ENCODE measurements at places on chromosomes 3 and 15.
A peak's percentile ranks its signal among the peaks of the same experiment; 100 is the strongest.

- no peak for DNase-seq
Observed at GRCh38 chr3:125080077-125080476, 24.3 kb upstream of the HEG1 start.

GRCh38 chr15:46126581-46126980 lies 491.8 kb downstream of the SQOR start:
- DNase-seq, result no peak

DNA sequence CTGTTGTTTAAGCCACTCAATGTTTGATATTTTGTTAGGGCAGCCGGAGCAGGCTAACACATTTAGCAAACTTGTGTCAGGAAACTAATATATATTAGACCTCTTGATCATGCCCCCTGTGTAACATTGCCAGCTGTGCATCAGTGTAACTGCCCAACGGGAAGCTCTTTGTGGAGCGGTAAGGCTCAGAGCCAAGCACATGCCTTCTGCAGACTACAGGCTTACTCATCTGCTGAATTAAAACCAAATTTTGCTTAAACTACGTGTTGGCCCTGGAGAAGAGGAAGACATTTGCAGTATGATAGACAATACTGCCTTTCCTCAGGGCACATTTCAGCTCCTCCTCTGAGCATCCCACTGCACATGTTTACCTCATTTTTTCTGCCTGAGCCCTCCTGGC lies 50.5 kb upstream of the KCNMB2 start:
- no peak for DNase-seq

GRCh38 chr3:38059591-38059990 lies 20.6 kb downstream of the DLEC1 start:
- no peak for DNase-seq

DNA sequence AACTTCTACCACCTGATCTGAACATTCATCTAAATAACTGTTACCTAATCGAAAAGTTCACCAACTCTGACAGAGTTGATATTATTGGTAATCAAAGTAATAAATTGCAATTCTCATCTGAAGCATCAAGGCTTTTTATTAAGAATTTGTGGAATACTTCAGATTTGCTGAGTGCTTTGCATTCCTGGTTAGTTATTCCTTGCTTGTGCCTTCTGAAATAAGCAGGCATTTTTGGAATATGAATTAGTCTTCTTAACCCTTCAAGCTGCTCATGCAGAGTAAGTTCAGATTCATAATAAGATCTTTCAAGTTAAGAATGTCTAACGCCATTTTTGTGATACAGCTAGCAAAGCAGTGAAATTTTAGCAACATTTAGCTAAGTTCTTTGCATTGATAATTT lies 188.5 kb downstream of the ALCAM start:
- DNase-seq, result no peak

GRCh38 chr15:45666119-45666875 lies 31.5 kb downstream of the SQOR start:
- DNase-seq, result no peak

DNA sequence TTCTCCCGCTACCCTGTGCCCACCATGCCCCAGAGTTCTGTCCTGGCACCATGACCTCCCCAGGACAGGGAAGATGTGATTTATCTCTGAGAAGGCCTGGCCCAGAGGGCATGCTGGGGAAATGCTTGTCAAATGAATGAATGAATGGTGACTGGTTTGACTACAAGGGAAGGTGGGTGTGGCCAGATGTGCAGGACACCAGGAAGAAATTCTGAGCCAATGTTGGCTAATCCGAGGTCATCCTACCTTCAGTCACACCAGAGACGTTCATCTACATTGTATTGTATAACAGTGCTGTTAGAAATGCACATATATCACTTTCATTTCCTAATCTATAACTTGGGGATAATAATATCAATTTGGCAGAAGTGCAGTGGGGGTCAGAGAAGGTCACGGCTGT lies 138.4 kb downstream of the FAM43A start:
- DNase-seq, result no peak

DNA sequence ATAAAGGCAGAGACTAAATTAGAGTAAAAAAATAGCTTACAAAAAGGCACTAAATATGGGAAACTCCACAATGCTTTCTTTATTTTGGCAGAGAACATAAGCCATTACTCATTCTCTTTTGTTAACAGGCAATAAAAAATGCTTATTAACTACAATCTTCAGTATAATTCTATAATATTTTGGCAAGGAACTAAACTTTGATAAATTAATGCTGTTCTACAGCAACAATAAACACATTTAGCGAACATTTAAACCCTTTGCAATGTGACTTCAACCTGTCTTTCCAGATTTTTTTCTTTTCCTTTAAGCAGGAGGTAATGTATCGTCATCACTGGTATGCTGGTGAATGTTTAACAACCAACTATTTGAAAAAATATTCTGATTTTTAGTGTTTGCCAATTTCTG lies 42.2 kb upstream of the POU1F1 start:
- no peak for DNase-seq

- no peak for DNase-seq
Observed at GRCh38 chr3:171620825-171621434, 160.7 kb upstream of the TNIK start.

DNA sequence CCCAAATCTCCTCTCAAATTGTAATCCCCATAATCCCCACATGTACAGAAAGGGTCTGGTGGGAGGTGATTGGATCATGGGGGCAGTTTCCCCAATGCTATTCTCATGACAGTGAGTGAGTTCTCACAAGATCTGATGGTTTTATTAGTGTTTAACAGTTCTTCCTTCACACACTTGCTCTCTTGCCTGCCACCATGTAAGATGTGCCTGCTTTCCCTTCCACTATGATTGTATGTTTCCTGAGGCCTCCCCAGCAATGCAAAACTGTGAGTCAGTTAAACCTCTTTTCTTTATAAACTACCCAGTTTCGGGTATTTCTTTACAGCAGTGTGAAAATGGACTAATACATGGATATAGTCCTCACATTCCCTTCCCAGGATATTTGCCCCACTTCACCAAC lies 126.7 kb upstream of the SPATA12 start:
- no peak for DNase-seq

- DNase-seq, result peak; percentile 23
Observed at GRCh38 chr15:90191794-90192509, 9.2 kb upstream of the SEMA4B start.

DNA sequence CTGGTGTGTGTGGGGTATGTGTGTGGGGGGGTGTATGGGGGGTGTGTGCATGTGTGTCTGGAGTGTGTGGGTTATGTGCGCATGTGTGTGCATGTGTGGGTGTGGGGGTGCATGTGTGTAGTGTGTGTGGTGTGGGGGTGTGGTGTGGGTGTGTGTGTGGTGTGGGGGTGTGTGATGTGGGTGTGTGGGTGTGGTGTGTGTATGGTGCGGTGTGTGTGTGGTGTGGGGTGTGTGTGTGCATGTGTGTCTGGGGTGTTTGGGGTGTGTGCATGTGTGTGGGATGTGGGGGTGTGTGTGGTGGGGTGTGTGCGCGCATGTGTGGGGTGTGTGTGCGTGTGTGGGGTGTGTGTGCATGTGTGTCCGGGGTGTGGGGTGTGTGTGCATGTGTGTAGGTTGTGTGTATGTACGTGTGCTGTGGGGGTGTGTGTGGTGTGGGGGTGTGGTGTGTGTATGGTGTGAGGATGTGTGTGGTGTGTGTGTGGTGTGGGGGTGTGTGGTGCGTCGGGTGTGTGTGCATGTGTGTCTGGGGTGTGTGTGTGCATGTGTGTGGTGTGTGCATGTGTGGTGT lies 6.2 kb upstream of the OCA2 start:
- no peak for DNase-seq

DNA sequence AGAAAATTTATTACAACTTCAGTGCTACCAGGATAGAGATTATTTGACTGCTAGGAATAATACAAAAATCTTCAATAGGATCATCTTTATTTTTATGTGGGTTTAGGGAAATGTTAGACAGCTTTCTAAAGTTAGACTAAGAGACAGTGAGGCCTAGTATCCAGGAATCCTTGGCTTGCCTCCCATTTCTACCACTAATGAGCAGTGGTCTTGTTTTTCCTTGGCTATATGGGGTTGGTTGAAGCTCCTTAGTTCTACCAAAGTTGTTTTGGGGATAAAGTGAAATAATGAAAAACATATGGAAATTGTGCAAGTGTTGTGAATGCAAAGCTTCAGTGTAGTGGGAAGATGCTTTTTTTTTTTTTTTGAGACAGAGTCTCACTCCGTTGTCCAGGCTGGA lies 16.8 kb downstream of the AP4E1 start:
- no peak for DNase-seq

DNA sequence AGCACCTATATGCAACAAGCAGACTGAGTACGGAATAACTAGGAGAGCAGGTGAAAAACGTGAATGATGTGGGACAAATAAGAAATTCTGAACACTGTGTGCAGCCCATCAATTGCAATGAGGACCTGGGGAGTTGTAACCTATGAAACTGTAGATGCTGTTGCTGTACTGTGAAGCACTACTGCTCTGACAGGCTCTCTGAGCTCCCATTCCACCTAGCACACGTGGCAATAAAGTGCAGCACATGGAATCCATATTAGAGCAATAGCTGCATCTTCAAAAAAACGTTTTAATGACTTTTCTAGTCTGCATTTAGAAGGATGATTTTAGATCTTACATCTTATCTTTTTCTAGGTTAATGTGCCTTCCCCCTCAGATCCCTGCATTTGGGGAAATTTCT lies 748.7 kb upstream of the GOLIM4 start:
- DNase-seq, result no peak

GRCh38 chr3:15998911-15999310 lies 175.6 kb upstream of the GALNT15 start:
- DNase-seq, result no peak

- no peak for DNase-seq
Observed at GRCh38 chr15:50137893-50138292, 18.9 kb upstream of the ATP8B4 start.

DNA sequence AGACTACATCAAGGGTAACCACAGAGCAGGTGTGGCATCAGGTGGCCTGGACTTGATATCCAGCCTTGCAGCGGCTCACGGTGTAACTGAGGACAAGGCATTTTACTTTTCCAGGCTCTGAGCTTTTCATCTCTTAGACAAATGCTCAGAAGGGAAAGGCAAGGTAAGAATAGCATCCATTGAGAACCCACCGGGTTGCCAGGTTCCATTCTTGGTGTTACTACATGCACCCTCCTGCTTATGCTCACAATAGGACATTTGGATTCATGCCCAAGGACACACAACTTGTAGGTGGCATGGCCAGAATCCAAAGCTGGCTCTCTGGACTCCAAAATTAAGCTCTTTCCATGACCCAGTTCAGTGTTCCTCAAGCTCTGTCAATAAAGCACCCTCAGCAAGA lies 85.5 kb downstream of the CCNL1 start:
- no peak for DNase-seq

Measured in cortex of kidney (tissue), 1 donor.